ENCODE measurements at places on chromosomes 13 and 19.

GRCh38 chr13:32491028-32491427 lies 47.6 kb downstream of the N4BP2L2 start:
- H3K36me3 ChIP-seq: no peaks in the 10 kb centered on the region
- no peak overlapping the region for H3K27ac ChIP-seq
- H3K27me3 ChIP-seq: no peaks in the 10 kb centered on the region
- no peaks in the 10 kb centered on the region for H3K4me1 ChIP-seq
- no peak overlapping the region for H3K4me3 ChIP-seq

GRCh38 chr19:34428549-34429285 lies 536 bp downstream of the UBA2 start:
- no peaks in the 10 kb centered on the region for H3K4me1 ChIP-seq
- peaks cover 43% of the 10 kb centered on the region for H3K36me3 ChIP-seq
- DNase-seq: no peak
- peak overlapping the region; percentile 90 for H3K4me3 ChIP-seq
- H3K27ac ChIP-seq: peak overlapping the region; percentile 84

GRCh38 chr13:79847882-79848592 lies 367.1 kb downstream of the NDFIP2 start:
- H3K27ac ChIP-seq: peak overlapping the region; percentile 24
- no peak for DNase-seq
- no peak overlapping the region for H3K4me3 ChIP-seq
- H3K4me1 ChIP-seq: no peaks in the 10 kb centered on the region

DNA sequence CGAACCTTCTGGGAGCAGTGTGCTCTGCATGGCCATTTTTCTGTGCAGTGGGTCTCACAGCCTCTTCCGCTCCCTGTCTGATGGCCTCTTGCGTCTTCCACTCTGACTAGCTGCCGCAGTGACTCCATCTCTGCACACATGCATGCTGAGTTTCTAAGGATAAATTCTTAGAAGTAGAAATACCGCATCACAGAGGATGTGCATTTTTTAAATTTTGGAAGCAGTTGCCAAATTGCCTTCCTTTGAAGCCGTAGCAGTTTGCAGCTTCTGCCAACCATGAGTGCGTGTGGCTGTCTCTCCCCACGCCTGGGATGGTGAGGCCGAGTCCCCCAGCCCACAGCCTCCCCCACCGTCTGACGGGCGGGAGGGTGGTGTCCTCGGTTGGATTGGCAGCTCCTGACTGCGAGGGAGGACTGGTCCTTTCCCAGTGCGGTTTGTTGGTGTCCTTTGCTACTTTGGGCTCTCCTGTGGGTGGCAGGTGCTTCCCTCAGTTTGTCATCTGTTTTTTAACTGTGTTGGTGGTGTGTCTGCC lies 9.8 kb downstream of the FZR1 start:
- H3K4me3 ChIP-seq: no peak overlapping the region
- no peaks in the 10 kb centered on the region for H3K4me1 ChIP-seq
- no peaks in the 10 kb centered on the region for H3K27me3 ChIP-seq
- peaks cover 14% of the 10 kb centered on the region for H3K36me3 ChIP-seq

DNA sequence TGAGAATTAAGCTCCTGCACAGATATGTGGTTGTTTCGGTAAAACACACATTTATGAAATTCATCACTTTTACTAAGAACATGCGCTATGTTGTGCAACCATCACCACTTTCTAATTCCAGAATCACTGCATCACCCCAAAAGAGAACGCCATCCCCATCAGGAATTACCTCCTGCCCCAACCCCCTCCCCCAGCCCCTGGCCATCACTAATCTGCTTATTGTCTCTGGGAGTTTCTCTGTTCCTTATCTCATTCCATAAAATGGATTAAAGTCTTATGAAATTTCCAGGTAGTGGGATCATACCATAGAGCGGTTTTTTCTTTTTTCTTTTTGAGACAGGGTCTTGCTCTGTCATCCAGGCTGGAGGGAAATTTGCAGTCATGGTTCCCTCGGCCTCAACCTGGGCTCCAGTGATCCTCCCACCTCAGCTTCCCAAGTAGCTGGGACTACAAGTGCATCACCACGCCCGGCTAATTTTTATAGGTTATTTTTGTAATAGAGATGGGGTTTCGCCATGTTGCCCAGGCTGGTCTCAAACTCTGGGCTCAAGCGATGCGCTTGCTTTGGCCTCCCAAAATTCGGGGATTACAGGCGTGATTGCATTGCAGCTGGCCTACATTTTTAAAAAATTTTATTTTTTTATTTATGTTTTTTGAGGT lies 3.5 kb downstream of the ZSCAN5B start:
- H3K4me1 ChIP-seq: no peaks in the 10 kb centered on the region
- H3K27ac ChIP-seq: no peak overlapping the region
- H3K36me3 ChIP-seq: no peaks in the 10 kb centered on the region
- no peak for DNase-seq
- no peaks in the 10 kb centered on the region for H3K27me3 ChIP-seq

- no peak overlapping the region for H3K4me3 ChIP-seq
- no peaks in the 10 kb centered on the region for H3K27me3 ChIP-seq
- no peak for DNase-seq
- H3K4me1 ChIP-seq: no peaks in the 10 kb centered on the region
- H3K36me3 ChIP-seq: peaks cover 44% of the 10 kb centered on the region
These were observed 2.0 kb downstream of the LENG9 start for GRCh38 chr19:54461613-54462012.

GRCh38 chr13:106593132-106593531 lies 25.2 kb upstream of the ARGLU1 start:
- no peak overlapping the region for H3K4me3 ChIP-seq
- no peak overlapping the region for H3K27ac ChIP-seq
- no peaks in the 10 kb centered on the region for H3K27me3 ChIP-seq
- no peaks in the 10 kb centered on the region for H3K4me1 ChIP-seq

DNA sequence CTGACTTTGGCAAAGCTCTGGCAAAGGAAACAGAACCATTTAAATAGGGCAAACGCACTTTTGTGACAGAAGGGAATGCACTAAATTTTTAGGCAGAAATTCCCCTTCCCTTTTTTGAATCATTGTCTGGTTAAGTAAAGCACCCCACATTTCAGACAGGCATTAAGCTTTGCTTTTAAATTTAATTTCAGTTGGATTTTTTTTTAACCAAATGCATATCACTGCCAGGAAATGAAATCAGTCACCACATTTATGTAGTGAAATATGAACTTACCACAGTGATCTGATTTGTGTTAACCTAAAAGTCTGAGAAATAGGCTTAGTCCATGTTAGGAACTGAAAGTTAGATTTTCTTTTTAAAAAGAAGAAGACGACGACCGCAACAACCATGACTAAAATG lies 10.8 kb downstream of the GPR183 start:
- no peaks in the 10 kb centered on the region for H3K4me1 ChIP-seq
- no peak overlapping the region for H3K27ac ChIP-seq
- DNase-seq: no peak
- H3K27me3 ChIP-seq: no peaks in the 10 kb centered on the region
- peaks cover 18% of the 10 kb centered on the region for H3K36me3 ChIP-seq

- no peaks in the 10 kb centered on the region for H3K27me3 ChIP-seq
- no peak overlapping the region for H3K27ac ChIP-seq
- no peak for DNase-seq
- no peaks in the 10 kb centered on the region for H3K4me1 ChIP-seq
These were observed 9.9 kb downstream of the TPP2 start for GRCh38 chr13:102606537-102607309.

DNA sequence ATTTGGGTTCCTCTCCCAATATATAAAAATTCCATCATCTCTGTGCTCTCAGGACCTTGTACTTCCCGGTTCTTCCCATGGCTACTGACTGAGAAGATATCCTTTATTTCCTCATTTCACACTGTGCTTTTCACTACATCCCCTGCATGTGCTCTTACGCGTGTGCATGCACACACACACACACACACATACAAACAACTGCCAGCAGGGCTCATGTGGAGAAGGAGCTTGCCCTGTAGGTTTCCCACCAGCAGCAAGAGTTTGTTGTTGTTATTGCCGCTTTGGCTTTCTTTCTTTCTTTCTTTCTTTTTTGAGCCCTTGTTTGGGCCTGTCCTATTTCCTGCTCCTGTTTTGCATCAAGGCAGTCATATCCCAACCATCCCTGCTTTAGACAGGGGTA lies 43.6 kb downstream of the TEX26 start:
- no peak overlapping the region for H3K4me3 ChIP-seq
- DNase-seq: no peak
- H3K27ac ChIP-seq: no peak overlapping the region
- H3K27me3 ChIP-seq: no peaks in the 10 kb centered on the region
- H3K4me1 ChIP-seq: no peaks in the 10 kb centered on the region
- H3K36me3 ChIP-seq: no peaks in the 10 kb centered on the region

DNA sequence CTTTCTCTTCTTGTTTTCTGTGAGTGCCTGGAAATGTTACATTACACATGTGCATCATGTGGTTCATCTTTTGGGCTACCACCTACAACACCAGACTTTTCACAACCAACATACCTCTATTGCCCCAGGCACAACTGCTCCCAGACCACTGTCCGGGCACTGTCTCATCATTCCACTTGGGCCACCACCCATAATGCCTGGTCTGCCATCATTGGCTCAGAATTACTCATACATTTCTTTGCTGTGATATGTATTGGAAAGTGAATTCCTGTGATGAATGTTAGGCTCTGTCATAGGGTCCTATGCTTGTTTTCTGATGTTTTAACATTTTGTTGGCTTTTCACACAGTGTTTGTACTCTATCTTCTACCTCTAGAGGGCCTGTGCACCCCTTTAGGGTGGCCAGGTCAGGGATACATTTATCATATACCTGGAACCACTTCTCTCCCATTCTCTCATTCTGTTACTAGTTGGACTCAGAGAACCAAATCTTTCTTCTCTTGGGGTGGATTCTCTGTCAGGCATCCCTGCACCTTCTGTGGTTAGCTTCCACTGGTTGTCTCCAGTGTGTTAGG lies 172.8 kb downstream of the NHLRC3 start:
- H3K27me3 ChIP-seq: no peaks in the 10 kb centered on the region
- no peaks in the 10 kb centered on the region for H3K36me3 ChIP-seq
- no peak for DNase-seq

DNA sequence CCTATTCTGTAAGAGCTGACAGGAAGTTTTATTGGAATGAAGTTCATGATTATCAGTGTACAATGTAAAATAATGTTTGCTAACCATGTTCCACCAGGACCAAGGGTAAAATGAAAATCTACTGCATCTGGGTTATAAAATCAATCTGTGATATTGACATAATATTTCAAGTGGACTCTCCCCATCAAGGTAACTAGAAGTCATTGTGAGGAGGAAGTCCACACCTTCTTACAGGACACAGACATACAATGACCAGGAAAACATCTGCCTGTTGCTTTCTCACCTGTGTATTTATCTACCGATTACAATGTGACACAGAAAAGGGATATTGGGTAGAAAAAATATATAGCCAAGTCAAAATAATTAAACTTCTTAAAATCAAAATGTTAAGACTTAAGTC lies 140.7 kb upstream of the RFC3 start:
- H3K27me3 ChIP-seq: peaks cover 16% of the 10 kb centered on the region
- no peaks in the 10 kb centered on the region for H3K36me3 ChIP-seq
- no peak overlapping the region for H3K27ac ChIP-seq
- no peak for DNase-seq

DNA sequence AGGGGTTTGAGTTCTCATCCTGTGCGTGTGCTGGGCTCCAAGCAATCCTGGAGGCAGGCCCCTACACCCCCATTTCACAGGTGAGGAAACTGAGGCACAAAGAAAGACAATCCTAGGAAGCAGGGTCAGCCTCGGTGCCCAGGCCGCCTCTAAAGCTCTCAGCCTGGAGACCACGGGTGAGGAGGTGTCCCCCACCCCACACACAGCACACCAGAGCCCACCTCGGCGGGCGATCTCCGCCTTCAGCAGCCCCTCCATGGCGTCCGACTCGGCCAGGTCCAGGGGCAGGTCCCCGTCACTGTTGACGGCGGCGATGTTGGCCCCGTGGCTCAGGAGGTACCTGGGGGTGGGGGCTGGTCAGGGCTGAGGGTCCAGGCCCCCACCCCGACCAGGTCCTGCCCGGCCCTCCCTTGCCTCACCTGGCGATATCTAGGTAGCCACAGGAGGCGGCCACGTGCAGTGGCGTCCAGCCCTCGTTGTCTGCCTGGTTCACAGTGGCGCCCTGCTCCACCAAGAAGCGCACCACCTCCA lies 5.1 kb downstream of the PPP1R12C start:
- no peaks in the 10 kb centered on the region for H3K4me1 ChIP-seq
- no peaks in the 10 kb centered on the region for H3K27me3 ChIP-seq
- no peak overlapping the region for H3K4me3 ChIP-seq
- no peak for DNase-seq
- peaks cover 8% of the 10 kb centered on the region for H3K36me3 ChIP-seq

DNA sequence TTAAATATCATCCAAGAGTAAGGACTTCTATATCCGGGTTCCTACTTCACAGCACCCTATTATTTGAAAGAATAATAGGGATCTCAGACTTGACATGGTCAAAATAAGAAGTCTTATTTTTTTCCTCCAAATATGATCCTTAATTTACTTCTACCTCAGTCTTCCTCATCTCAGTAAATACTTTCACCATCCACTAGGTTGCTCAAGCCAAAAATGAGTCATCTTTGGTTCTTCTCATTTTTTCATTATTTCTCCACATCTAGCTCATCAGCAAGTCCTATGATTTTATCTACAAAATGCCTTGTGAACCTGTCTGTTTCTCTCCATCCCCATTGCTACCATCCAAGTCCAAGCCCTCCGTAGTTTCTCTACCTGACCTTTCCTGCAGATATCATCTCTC lies 121.9 kb upstream of the GJB6 start:
- H3K36me3 ChIP-seq: no peaks in the 10 kb centered on the region
- no peak overlapping the region for H3K27ac ChIP-seq

DNA sequence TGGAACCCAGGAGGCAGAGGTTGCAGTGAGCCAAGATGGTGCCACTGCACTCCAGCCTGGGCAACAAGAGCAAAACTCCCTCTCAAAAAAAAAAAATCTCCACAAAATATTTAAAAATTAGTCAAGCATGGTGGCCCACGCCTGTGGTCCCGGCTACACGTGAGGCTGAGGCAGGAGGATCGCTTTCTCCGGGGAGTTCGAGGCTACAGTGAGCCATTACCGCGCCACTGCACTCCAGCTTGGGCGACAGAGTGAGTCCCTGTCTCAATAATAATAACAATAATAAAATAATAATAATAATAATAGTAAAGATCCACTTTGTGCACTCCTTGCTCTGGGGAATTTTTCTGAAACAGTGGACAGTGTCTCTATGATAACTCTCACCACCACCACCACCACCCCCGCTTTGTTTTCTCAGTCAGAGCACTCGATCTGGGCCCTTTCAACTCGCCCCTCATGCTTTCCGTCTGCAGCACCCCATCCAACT lies 8.7 kb downstream of the NAPSA start:
- no peak overlapping the region for H3K4me3 ChIP-seq
- no peak for DNase-seq
- H3K36me3 ChIP-seq: no peaks in the 10 kb centered on the region
- H3K4me1 ChIP-seq: no peaks in the 10 kb centered on the region
- H3K27ac ChIP-seq: no peak overlapping the region

DNA sequence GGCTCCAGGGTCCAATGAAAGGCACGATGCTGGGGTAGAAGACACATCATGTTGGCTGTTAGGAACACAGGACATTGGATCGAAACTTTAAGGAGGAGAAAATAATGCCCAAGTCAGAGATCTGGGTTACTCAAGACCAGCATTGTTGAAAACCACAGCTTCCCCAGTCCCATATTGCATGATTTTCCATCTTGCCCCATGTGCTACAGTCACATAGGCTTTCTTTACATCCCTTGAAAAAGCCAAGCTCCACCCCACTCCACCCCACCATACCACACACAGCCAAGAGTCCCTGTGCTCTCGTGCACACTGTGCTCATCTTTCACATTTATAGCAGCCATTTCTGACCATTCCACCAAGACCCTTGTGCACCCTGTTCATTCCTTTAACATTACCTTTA lies 636.2 kb downstream of the DIAPH3 start:
- H3K27ac ChIP-seq: no peak overlapping the region
- H3K36me3 ChIP-seq: no peaks in the 10 kb centered on the region
- no peaks in the 10 kb centered on the region for H3K27me3 ChIP-seq
- H3K4me1 ChIP-seq: peaks cover 10% of the 10 kb centered on the region
- no peak overlapping the region for H3K4me3 ChIP-seq
- no peak for DNase-seq
